ENCODE measurements at places on chromosomes 16 and 17.

GRCh38 chr16:28513484-28514181, 7.0 kb upstream of the IL27 start:
- no peak for DNase-seq

- DNase-seq, result no peak
These were observed 15.8 kb upstream of the RGS9 start for GRCh38 chr17:65121368-65121767.

GRCh38 chr16:28181515-28181914, 30.2 kb downstream of the XPO6 start:
- peak; percentile 93 for DNase-seq

- peak; percentile 43 for DNase-seq
These were observed 615 bp downstream of the PHKG2 start for GRCh38 chr16:30748634-30749445.

DNA sequence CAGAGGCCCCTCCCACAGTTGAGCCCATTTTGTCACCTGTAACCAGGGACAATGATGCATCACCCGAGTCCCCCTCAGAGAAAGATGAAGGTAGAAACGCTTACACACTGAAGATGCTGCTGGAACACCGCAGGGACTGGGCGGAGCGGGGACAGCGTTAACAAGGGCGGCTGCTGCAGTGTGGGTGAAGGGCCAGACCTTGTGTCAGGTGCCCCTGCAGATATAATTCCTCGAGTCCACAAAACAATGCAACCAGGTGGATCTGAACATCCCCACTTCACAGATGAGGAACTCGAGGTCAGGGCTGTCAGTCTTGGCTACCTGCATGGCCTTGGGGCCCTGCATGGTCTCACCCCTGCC, 6.3 kb upstream of the MAPK7 start:
- DNase-seq, result no peak

All from brain microvascular endothelial cell (primary cell).